CD4-positive, alpha-beta T cell treated with Interleukin-12 subunit alpha and Interleukin-12 subunit beta, for 1 hour (primary cell): ENCODE measurements at places on chromosomes 16 and 17.

DNA sequence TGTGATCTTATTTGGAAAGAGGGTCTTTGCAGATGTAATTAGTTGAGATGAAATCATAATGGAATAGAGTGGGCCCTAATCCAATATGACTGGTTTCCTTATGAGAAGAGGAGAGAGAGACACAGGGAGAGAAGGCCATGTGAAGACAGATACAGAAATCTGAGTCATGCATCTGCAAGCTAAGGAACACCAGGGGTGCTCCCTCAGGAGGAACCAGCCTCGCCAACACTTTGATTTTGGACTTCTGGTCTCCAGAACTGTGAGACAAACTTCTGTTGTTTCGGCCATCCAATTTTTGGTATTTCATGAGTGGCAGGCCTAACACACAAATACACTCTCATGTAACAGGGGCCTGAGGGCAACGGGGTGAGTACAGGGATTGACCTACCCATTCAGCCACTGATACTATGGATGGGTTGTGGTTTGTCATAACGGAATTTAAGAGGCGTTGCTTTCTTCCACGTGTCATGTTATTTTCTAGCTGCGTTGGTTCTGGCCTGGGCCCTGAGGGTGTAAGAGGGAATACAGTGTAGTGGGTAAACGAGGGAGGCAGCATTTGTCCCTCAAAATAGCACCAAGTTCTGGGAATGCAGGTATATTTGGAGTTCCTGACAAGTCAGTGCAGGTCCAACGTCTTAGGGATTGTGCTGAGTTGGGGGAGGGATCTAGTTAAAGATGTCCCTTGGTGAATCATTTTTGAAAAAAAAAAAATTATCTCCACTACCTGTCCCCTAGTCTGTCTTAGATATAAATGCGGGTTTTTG, 17.7 kb downstream of the PLCG2 start:
- no peak for DNase-seq

DNA sequence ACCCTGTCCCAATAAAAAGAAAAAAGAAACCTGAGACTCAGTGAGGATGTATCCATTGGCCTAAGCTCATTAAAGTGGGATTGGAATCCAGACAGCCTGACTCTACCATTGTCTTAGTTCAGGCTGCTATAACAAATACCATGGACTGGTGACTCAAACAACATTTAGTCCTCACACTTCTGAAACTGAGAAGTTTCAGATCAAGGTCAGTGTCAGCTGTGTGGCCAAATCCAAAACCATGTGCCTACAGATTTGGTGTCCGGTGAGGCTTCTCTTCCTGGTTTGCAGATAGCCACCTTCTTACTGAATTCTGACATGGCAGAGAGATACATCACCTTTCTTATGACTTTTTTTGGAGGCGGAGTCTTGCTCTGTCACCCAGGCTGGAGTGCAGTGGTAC, 53.3 kb upstream of the KDM8 start:
- DNase-seq, result no peak

GRCh38 chr17:47318197-47318918, 5.4 kb upstream of the EFCAB13 start:
- DNase-seq, result no peak

- no peak for DNase-seq
Measured at GRCh38 chr17:40793832-40794231, 5.9 kb downstream of the KRT28 start.

DNA sequence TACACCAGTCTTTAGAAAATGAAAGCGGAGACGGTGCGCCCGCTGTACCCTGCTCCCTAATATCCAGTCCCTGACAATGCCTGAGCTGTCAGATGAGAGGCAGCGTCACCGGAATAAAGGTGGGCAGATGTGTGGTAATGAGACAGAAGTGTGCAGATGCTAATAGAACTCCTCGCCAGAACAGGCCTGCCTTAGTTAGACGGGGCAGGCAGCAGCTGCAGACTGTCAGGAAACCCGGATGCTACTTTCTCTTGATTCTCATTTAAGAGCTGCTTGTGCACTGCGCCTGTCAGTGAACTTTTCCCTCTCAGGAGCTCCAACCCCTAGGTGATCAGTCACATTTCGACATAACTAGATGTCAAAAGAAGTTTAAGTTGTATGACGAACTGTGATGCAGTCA, 221.8 kb upstream of the IRX3 start:
- no peak for DNase-seq
